ENCODE measurements at places on chromosomes 5 and 9.

DNA sequence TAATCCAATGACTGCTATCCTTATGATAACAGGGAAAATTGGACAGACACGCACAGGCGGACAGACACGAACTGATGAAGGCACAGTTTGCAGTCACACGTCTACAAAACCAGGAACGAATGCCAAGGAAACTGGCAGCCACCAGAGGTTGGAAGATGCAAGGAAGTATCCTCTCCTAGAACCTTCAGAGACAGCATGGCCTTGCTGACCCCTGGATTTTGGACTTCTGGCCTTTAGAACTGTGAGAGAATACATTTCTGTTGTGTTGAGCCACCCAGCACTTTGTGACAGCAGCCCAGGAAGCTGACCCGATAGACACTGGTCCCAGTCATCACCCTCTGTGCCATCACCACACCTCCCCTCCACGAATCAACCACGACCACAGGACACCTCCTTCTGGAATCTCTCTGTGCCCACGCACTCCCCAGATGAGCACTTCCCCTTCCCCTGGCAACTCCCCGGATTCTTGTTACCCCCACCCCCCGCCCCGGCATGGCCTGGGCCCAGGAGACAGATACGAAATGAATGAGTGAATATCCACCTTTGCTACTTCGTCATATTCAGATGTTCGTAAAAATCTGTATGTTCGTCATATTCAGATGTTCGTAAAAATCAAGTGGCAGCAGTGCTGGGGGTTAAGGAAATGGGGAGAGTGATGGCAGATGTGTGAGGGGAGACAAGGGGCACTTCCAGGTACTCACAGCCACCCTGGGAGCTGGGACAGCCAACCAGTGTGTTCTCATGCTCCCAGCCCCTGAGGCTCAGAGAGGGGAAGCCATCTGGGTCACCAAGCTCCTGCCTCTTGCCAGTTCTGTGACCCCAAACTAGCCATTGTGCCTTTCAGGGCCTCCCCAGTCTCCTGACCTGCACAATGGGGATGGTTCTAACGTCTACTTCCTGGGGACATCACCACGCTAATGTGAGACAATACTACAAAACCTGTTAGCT is 18.5 kb downstream of the GBGT1 start:
- DNase-seq, result no peak

DNA sequence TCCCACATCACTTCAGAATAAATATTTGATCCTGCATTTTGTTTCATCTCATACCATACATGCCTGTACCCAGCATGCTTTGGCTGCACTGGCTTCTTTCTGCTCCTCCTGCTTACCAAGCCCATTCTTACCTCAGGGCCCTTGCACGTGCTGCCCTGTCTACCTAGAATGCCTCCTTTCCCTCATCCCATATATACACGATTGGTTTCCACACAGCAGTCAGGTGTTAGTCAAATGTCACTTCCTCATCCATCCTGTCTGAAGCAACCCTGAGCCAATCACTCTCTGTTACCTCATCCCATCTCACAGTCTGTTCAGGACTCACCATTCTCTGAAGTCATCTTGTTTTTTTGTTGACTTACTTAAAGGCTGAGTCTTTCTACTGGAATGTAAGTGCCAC is 30.3 kb downstream of the CAST start:
- DNase-seq, result no peak

DNA sequence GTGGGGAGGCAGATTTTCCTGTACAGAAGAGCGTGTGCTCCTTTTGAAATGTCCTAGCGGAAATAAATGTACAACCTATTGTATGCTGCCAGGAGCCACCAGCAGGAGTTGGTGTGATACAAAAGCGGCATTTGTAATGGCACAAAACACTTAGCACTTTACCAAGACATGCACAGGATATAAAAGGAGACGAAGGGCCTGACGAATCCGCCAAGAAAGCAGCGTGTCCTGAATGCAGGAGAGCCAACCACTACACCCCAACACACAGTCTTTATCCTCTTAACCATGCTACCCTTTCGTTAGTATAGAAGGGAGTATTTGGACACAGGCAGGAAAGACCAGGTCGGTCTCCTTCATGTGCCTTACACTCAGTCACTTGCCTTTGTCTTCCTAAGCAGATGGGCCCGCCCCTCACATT is 218.1 kb downstream of the TRIM32 start:
- DNase-seq, result no peak

DNA sequence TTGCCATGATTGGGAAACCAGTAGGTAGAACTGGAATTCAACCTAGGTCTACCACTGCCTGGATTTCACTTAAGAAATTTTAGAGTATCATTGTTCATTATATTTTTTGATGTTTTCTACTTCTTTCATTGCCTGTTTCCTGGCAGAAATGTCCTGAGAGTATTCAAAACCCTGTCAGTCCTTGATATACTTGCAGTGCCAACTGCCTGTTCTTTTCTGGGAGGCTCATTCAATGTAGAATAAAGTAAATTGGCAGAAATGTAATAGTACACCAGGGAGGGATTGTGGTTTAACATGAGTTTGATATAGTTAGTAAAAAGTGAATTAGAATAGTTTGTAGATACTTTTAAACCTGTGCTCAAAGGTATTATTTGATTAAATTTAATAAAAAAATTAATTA is 286.3 kb downstream of the FBXL7 start:
- no peak for DNase-seq

DNA sequence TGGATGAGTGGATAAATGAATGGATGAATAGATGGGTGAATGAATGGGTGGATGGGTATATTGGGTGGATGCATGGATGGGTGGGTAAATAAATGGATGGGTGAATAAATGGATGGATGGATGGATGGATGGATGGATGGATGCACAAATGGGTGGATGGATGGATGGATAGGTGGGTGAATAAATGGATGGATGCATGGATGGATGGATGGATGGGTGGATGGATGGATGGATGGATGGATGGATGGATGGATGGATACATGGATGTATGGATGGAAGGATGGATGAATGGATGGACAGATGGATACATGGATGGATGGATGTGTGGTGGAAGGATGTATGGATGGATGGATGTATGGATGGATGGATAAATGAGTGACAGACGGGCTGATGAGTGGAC is 113.5 kb upstream of the SARDH start:
- DNase-seq, result no peak

DNA sequence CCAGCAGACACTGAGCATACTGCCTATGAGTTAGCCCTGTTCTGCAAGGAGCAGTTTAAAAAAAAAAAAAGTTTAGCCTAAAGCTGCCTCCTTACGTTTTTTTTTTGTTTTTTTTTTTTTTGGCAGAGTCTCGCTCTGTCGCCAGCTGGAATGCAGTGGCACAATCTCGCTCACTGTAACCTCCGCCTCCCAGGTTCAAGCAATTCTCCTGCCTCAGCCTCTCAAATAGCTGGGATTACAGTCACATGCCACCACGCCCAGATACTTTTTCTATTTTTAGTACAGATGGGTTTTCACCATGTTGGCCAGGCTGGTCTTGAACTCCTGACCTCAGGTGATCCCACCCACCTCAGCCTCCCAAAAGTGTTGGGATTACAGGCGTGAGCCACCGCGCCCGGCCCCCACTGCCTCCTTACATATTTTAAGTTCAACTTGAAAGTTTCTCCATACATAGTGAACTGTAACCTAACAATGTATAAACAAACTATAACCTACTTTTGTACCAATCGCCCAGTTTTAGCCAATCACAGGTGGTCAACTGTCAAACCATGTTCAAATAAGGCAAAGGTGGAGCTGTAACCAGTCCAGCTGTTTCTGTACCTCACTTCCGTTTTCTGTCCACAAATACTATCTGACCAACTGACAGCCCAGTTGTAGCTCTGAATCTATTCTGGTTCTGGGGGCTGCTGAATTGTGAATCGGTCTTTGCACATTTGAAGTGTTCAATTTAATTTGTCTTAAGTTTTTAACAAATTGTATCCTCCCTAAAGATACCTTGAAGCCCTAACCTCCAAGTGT is 17.1 kb downstream of the GKAP1 start:
- DNase-seq, result no peak

- no peak for DNase-seq
These were observed 50.1 kb upstream of the ADRB2 start for GRCh38 chr5:148776261-148776660.

DNA sequence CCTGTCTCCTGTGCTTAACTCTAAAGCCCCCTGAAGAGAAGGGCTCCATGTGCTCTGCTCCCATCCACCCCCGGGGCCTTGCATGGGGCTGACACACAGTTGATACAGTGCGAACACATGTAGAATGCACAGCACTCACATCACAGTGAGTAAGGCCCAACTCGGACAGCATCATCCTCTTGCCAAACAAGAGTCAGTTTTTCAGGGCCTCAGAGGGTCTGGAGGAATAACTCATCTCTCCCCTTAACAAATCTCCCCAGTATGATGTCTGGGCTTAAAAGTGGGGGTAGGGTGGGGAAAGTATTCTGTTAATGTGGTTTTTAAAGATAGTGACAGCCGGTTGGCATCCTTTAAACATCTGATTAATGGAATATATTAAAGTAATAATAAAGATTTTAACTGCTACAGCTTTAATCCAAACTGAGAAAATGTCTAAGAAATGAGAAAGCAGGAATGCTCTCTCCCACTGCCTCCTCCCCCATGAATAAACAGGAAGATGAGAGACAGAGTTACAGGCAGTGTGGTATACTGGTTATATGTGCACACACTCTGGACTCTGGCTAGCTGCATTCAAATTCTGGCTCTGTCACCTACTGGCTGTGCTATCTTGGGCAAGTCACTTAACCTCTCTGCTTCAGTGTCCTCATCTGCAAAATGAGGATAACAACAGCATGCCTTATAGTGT is 22.5 kb downstream of the APBA1 start:
- DNase-seq, result no peak

DNA sequence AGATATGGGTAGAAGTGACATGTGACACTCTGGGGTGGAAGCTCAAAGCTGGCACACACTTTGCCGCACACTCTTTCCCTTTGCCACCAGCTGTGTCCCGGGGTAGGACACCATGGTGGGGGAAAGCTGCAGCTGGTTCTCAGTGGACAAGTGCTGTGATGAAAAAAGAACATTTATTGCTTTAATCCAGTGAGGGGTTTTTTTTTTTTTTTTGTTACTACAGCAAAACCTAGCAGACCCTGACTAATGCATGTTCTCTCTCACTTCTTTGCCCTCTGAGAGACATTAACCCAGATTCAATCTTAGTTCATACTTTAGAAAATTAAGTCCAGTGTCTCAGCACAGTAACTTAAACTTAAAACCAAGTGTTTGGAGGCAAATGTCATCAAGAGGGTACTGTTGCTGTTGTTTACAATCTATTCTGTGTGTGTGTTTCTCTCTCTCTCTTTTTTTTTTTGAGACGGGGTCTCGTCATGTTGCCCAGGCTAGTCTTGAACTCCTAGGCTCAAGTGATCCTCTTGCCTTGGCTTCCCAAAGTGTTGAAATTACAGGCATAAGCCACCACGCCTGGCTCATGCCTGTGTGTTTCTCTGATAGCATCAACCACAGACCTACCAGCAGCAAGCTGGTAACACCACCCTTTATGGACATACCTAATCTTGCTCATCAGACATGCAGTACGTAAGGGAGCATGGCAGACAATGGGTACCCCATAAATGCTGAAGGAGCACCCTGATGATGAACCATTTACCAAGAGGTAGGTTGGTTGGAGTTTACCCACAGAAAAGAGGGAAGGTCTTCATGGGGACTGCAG is 84.7 kb upstream of the TBC1D2 start:
- no peak for DNase-seq

GRCh38 chr5:1890296-1890695 is 7.6 kb upstream of the IRX4 start:
- no peak for DNase-seq

- no peak for DNase-seq
These were observed 34.1 kb upstream of the PAM start for GRCh38 chr5:102720969-102721368.

DNA sequence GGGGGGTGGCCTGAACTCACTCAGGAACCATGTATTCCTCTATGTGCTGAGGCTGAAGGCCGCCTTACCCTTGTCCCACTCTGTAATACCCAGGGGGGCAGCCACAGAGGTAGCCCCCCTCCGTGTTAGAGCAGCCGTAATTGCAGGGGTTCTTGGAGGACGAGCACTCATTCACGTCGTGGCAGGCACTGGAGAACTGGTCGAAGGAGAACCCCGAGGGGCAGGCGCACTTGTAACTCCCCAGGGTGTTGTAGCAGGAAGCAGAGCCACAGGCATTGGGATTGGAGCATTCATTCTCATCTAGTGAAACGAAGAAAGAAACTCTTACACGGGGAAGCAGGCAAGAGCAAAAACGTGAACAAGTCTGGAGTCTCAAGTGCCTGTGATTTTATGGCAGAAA is 179.8 kb downstream of the SLC12A2 start:
- no peak for DNase-seq

DNA sequence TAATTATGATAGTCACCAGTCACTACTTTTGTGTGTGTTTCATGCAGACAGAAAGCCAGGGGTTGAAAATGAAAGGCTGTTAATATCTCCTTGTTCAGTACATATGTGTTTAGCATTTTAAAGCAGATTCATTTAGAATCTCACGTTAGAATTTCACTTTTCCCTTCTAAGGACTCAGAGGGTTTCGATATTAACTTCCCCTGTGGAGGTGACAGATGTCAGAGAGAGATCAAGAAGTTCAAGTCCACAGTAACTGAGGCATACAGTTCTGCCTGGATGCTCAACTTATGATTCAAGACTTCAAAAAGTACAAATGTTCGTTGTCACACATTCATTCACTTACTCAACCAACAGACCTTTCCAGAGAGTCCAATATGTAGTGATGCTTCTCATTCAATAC is 251.1 kb downstream of the EBF1 start:
- DNase-seq, result no peak

GRCh38 chr9:114709636-114710035 is 27.6 kb upstream of the TEX48 start:
- no peak for DNase-seq

DNA sequence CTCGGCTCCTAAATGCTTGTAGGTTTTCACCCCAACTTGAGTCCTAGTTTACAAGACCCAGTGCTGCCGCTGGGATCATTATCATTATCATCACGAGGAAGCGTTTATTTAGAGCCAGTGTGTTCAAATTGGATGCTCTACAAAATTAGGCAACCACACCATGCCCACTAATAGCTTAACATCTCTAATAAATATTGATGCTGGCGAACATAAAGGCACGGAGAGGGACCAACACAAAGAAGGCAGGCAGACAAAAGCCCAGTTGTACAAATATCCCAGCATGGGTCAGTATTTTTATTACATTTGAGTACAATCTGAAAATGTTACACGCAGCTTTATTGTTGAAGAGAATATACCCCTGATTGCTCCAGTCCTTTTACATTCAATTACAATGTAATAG is 4.7 kb downstream of the CFAP77 start:
- no peak for DNase-seq

GRCh38 chr5:17723876-17724275 is 89.6 kb downstream of the TAF11L14 start:
- no peak for DNase-seq

- DNase-seq, result no peak
These were observed 306.6 kb upstream of the KIF2A start for GRCh38 chr5:61999371-61999770.

DNA sequence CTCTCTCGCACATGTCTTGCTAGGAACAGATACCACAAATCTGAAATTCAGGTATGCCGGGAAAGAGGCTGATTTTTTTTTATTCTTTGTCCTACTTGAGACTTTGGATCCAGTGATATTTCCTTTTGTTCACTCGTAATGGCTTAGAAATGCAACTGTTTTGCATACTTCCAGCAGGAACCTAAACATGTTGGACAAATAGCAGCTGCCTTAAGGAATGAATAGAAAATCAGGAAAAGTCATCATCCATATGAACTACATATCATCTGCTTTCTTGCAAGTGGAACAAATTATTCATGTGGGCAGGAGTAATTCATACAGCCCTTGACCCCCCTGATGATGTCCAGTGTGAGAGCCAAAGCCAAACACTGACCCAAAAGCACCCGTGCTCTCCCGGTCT is 17.4 kb downstream of the TTC39B start:
- DNase-seq, result no peak

All from hematopoietic multipotent progenitor cell treated with erythropoietin and hydrocortisone succinate and interleukin-3 and kit ligand, for 15 days (in vitro differentiated cells).